Mesothelial cell of epicardium (in vitro differentiated cells): ENCODE measurements at places on chromosomes 13 and 19. TPM values are rescaled to one million over a fixed set of nuclear protein-coding genes. Genes with fewer than 3 reads are reported as not detected.

DNA sequence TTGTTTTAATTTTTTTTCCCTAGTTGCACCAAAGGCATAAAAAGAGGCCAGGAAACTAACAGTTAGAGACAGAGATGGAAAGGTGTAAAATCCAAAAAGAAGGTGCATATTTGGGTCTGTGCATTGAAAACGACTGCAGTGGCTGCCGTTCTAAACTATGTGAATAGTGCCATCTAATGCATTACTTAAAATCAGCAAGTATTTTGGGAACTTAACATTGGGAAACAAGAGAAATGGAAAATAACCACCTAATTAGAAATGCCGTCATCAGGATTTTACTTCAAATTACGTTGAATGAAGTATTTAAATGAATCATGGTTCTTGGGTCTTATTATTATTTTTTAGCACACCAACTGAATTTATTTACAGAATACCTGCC, 189.5 kb upstream of the MIR17HG start:
- no peak for DNase-seq

DNA sequence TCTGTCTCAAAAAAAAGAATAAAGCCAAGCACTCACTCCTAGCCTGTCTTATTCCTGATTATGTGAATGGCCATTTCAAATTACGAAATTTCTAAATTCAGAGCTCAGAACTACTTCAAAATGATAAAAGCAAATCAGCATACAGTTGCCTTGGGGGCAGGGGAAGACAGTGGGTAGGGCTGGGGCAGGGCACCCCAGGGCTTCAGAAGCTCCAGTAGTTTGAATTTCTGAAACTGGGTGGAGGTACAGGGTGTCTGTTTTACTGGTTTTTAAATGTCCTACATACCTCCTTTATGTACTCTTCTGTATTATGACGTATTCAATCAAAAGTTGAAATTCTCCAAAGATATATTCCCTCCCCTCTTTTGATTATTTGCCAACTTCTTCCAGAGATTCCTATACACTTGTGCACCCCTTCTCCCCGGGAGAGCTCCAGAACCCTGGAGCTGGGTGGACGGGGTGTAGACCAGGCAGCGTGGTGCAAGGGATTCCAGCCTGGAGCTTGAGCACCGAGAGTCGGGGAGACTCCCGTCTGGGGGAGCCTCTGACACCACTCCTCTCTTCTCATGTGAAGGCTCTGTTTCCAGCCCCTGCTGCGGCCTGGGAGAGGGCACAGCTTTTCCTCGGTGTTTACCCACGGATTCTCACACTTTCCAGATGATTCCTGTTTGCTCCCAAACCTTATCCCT, 84.7 kb upstream of the GPR183 start:
- no peak for DNase-seq

GRCh38 chr19:46995492-46995891, 24.1 kb upstream of the NPAS1 start:
- DNase-seq, result no peak

Gene TIMM29
- total RNA-seq, result 25.5 to 31.5 TPM (median 26.8 TPM) in 3 replicates

- no peak for DNase-seq
Measured at GRCh38 chr13:33183431-33184111, 102.0 kb downstream of the STARD13 start.

Gene SSC5D
- total RNA-seq, result 7.0 to 8.5 TPM (median 7.8 TPM) in 3 replicates

Gene PRR12
- 53.3 to 58.5 TPM (median 54.2 TPM) in 3 replicates for total RNA-seq

DNA sequence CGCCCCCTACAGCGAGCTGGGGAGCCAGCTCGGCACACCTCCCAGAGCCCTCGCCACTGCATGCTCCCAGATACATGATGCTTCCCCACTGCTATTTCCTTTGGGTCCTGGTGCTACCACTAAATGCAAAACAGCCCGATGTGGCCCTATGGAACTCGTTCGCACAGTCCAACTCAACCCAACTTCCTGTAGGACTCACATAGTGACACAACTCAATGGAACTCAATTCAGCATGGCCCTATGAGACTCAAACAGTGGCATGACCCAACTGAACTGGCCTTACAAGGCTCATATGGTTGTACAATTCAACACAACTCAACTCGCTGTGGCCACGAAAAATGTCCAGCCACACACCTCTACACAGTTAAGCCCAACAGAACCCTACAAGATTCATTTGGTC, 3.5 kb downstream of the KCNA7 start:
- DNase-seq, result no peak

GRCh38 chr13:24866488-24866887, 102.5 kb downstream of the RNF17 start:
- DNase-seq, result no peak

GRCh38 chr13:76822698-76823267, 63.4 kb downstream of the KCTD12 start:
- no peak for DNase-seq

DNA sequence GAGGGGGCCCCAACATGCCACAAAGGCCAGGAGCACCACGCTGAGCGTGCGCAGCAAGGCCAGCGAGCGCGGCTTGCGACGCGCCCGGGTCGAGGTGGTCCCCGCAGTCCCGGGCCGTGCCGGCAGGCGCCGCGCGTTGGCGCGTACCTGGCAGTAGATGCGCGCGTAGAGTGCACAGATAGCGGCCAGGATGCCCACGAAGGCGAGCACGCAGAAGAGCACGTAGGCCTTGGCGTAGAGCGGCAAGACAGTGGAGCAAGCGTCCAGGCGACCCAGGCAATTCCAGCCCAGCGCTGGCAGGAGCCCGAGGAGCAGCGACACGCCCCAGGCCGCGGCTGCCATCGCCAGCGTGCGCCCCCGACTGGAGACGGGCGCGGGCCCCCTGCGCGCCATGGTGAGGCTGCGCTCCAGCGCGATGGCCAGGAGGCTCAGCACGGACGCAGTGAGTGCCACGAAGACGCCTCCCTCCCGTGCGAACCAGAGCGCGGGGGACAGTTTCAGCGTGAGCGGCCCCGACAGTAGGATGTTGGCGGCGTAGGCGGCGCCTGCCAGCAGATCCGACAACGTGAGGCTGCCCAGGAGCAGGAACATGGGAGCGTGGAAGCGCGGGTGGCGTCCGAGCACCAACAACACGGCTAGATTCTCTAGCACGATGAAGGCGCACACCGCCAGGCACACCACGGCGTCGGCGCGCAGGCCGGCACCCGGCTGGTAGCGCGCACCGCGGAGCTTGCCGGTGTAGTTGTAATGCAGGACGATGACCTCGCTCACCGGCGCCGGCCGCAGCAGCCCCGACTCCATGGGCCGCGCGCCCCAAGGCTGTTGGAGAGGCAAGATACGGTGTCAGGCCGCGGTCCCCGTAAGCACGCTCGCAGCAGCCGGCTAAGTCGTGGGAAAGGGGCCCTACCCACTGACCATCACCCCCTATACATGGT, 2.8 kb downstream of the S1PR5 start:
- DNase-seq, result no peak

Gene FCGBP
- 1.7 to 2.5 TPM (median 2.3 TPM) in 3 replicates for total RNA-seq

GRCh38 chr13:33180122-33180804, 105.3 kb downstream of the STARD13 start:
- DNase-seq, result no peak
